Activated CD4-positive, alpha-beta T cell treated with anti-CD3 and anti-CD28 coated beads, Interleukin-10, Interleukin-2, amounts not matched to agents 100 ng/mL and 50 ng/mL, durations not matched to agents 16 hours and 8 hours (primary cell): ENCODE measurements at places on chromosomes 13 and 19.

DNA sequence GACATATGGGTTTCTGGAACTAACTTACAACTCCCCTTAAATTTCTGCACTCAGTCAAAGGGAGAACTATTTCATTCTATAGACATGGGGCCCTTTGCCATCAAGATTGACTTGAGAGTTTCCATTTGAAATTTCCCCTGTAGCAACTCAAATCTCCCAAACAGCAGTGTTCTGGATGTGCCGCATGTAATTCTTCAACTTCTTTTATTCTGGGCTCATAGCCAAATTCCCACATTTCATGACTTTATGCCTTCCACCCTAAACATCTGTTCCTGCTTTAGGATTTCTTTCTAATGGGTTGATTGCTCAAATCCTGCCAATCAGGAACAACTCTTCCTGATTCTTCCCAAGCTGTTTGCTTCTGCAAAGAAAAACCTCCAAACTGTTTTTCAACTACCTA, 336.0 kb downstream of the TBC1D4 start:
- DNase-seq: no peak

DNA sequence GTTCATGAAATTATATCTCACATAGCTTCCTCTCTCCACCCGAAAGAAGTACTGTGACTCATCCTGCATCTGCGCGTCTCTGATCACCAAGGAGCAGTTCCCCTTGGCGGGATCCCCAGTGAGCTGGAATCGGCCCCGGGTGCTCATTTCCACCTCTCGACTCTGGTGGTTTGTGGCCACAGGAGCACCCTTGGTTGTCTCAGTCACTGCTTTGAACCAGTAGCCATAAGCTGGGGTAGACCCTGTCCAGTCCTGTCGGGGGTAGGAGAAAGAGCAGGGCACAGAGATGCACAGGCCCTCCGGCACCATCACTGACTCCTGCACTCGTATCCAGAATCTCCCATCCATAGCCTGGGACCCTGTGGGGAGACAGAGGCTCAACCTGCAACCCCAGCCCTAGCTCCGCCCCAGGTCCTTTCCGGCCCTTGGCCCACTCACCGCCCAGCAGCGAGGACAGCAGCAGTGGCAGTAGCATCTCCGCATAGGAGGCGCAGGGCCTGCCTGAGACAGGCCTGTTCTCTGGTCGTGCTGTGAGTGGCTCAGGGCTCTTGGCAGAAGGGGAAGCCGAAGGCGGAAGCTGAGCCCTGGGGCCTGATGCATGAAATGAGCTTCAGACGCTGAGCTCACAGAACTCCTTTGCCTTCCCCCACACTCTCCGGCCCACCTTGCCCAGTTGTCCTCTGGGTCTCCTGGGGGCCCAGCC, at the start of gene SIGLEC10:
Gene SIGLEC10 (minus strand): TSS at position 536 of the 703 bp plus-strand sequence. CDS start 61 bp downstream, at position 475.
- DNase-seq: peak; percentile 53

DNA sequence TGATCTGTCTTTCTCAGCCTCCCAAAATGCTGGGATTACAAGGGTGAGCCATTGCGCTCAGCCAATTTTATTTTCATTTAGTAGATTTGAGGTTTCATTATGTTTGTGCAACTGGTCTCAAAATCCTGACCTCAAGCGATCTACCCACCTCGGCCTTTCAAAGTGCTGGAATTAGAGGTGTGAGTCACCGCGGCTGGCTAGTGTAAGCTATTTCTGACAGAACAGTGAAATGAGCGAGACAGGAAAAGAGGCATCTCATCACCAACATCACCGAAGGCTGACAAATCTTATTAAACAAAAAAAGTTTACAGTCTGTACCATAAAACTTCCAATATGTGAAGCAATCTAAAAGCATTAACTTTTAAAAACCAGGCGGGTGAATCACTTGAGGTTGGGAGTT, 12.2 kb upstream of the ZNF888 start:
- DNase-seq: no peak

- no peak for DNase-seq
Observed at GRCh38 chr13:44574466-44574855, 1.7 kb downstream of the TSC22D1 start.

DNA sequence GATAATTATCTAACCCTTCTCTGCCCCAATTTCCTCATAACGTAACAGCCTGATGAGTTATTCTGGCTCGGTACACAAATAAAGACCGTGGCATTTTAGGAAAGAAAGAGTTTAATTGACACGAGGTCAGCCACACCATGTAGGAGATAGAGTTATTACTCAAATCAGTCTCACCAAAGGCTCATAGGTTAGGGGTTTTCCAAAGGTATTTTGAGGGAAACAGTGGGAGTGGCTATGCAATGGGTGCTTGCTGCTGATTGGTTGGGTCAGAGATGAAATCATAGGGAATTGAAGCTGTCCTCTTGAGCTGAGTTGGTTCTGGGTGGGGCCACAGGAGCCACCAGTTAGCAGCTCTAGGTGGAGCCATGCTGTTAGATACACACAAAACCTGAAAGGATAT, 137.5 kb downstream of the FREM2 start:
- peak; percentile 33 for DNase-seq

GRCh38 chr19:29629836-29630534, 23.9 kb downstream of the POP4 start:
- no peak for DNase-seq

GRCh38 chr13:51534041-51534817, 50.0 kb upstream of the WDFY2 start:
- peak; percentile 58 for DNase-seq

DNA sequence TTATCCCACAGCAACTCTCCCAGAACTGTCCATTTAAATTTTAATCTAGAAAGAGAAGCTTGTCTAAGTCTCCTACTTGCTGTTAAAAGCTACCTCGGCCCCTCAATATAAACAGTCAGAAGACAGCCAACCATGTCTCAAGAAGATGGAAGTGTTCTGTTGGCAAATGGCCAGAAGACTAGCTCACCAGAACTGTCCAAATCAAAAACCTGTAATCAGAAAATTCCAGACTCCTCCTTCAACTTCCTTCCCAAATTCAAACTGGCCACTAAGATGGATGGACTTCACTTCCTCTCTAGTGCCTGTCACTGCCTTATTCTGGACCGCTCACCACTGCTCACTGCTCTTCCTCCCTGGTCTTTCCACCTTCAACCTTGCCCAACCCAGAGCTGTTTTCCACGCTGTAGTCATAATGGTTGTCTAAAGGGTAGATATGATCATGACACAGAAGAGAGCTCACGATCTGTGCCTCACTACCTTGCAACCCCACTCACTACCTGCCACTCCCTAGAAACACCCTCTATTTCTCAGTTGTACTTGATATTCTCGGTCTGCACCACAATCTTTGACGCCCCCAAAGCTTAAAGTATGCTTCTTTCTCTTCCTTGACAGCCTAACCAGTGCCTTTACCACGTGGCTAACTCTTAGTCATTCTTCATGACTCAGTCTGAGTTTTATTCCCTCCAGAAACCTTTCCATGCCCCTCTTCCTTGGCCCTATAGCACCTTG, 9.2 kb downstream of the FGF14 start:
- DNase-seq: peak; percentile 10

- no peak for DNase-seq
Observed at GRCh38 chr13:40464337-40465014, 202.0 kb downstream of the FOXO1 start.

GRCh38 chr19:48858984-48859710, 9.3 kb downstream of the PLEKHA4 start:
- DNase-seq: peak; percentile 83

- no peak for DNase-seq
Observed at GRCh38 chr13:98428256-98428966, 148.5 kb downstream of the STK24 start.

GRCh38 chr19:45883881-45884681, 1.9 kb downstream of the IRF2BP1 start:
- DNase-seq: no peak

- peak; percentile 43 for DNase-seq
Observed at GRCh38 chr19:2507109-2507508, 31.2 kb downstream of the GADD45B start.

- DNase-seq: peak; percentile 84
Observed at GRCh38 chr19:43446746-43447489, 18.5 kb downstream of the LYPD3 start.

- DNase-seq: no peak
Observed at GRCh38 chr13:72534951-72535640, 192.3 kb downstream of the MZT1 start.
